ENCODE measurements at places on chromosomes 3 and 15.

DNA sequence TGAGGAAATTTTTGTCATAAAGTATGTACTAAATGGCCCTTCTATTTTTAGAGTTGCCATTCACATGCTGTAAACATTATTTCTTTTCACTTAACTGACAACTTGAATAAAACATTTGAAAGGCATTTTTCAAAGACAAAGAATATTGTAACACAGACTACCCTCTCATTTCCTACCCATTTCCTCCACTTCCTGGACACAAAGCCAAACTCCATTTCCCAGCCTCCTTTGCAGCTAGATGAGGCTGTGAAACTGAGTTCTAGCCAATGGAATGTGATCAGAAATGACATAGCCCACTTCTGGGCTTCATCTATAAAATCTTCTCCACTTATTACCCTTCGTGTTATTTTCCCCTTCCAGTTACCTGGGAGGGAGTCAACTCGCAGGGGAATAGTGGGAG is 288.9 kb upstream of the DPH6 start:
- DNase-seq, result no peak

- DNase-seq, result no peak
Observed at GRCh38 chr15:74297887-74298286, 61.8 kb downstream of the CCDC33 start.

GRCh38 chr3:126056681-126057500 is 27.0 kb downstream of the SLC41A3 start:
- peak; percentile 57 for DNase-seq

- peak; percentile 38 for DNase-seq
Observed at GRCh38 chr15:39934397-39935071, 619 bp downstream of the EIF2AK4 start.

GRCh38 chr3:128541246-128541645 is 48.2 kb upstream of the GATA2 start:
- no peak for DNase-seq

GRCh38 chr3:62718011-62718410 is 157.2 kb downstream of the CADPS start:
- no peak for DNase-seq

DNA sequence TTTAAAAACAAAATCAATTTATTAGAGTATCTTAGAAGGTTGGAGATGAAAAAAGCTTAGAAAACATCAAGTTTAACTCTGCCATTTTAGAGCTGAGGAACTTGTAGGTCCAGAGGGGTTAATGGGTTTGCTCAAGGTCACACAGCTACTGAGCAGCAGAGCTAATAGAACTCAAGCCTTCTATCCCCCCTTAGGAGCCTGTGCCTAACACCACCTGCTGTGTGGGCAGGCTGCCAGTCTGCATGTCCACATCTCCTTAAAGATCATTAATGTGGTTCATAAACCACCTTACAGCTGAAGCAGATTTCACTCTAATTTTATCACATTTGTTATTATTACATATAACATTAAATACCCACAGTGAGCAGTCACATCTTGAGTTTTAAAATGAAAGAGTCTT is 14.1 kb upstream of the SLC35G2 start:
- DNase-seq, result no peak

GRCh38 chr3:161026612-161027510 is 78.3 kb downstream of the B3GALNT1 start:
- DNase-seq, result no peak

DNA sequence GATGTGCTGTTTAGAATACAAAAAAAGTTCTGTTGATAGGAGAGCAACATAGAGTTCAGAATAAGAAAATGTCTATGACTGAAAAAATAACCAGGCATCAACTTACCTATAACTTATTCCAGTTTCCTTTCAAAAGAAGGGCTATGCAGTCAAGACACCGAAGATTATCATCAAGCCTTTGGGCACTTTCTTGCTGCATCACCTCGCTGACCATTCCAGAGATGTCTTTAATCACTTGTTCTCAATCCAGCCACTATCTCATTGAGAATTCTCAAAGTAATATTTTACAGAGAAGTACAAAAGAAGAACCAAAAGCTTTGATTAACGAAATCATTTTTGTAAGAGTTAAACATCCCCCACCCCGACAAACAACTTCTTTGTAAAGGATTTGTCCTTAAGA is 198.3 kb upstream of the P2RY1 start:
- DNase-seq, result no peak

- no peak for DNase-seq
Observed at GRCh38 chr3:136818769-136819391, at the start of gene SLC35G2. TSS of gene SLC35G2 (plus strand) at chr3:136819126. CDS start at chr3:136854461, 35,335 bp downstream.

GRCh38 chr15:33021806-33022389 is 172.6 kb downstream of the FMN1 start:
- DNase-seq, result peak; percentile 86

- DNase-seq, result no peak
Observed at GRCh38 chr15:52804526-52805081, 14.5 kb upstream of the ONECUT1 start.

GRCh38 chr15:66765478-66766281 is 63.6 kb downstream of the SMAD6 start:
- DNase-seq, result no peak

GRCh38 chr3:134592806-134593205 is 58.0 kb downstream of the KY start:
- DNase-seq, result no peak

DNA sequence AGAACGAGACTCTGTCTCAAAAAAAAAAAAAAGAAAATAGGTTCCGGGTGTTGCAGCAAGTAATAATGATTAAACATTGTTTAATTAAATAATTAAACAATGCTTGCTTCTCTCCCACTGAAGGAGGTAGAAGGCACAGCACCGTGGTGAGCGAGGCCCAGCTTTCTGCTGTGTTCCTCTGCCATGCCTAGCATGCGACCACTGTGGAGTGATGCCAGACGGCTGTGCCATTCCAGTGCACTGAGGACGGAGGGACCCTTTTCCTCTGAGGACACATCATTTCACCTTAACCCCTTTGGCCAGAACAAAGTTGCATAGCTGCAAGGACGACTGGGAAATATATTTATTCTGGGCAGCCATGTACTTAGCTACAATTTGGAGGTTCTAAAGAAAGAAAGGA is 322.8 kb upstream of the TPRG1 start:
- no peak for DNase-seq

DNA sequence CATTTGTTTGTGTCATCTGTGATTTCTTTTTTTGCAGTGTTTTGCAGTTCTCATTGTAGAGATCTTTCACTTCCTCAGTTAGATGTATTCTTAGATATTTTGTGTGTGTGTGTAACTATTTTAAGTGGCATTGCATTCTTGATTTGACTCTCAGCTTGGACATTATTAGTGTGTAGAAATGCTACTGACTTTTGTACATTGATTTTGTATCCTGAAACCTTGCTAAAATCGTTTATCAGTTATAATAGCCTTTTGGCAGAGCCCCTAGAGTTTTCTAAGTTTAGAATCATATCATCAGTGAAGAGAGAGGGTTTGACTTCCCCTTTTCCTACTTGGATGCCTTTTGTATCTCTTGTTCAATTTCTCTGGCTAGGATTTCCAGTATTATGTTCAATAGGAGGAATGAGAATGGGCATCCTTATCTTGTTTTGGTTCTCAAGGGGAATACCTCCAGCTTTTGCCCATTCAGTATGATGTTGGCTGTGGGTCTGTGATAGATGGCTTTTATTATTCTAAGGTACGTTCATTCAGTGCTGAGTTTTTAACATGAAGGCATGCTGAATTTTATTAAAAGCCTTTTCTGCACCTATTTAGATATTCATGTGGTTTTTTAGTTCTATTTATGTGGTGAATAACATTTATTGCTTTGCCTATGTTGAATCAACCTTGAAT is 211.7 kb downstream of the MBNL1 start:
- peak; percentile 37 for DNase-seq

- DNase-seq, result no peak
Observed at GRCh38 chr15:67777773-67778172, 47.5 kb upstream of the SKOR1 start.

GRCh38 chr3:155270485-155271342 is 22.8 kb downstream of the STRIT1 start:
- DNase-seq, result no peak

DNA sequence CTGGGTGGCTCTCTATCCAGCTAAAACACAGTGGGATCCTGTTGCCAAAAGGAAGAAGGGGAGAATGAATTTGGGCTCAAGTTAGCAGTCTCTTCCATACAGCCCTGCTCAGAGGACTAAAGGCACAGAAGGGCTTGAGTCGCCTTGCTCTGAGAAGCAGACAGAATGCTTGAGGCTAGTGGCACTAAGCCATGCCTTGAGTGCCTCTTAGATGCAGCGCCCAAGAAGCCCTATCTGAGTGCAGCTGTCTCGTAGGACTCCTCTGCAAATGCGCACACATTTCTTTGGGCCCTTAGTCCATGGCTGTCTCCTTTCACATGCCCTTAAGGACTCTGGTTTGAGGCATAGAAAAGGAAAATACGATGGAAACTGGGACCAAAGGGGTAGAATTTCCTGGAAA is 211.3 kb upstream of the CHRM5 start:
- DNase-seq, result no peak

DNA sequence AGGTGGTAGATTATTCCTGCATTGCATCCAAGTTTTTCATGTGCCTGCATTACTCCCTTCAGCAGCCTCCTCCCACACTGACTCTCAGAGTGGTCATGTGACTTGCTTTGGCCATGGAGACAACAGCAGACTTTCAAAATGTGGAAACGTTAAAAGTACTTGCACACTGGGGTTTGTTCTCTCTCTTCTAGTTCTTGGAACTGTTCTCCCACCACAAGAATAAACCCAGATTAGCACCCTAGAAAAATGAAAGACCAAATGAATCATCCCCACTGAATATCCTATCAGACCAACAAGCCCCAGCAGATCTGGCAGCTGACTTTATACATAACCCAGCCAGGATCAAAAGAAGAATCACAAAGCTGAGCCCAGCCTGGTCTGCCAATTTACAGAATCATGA is 398.5 kb downstream of the VPS13C start:
- DNase-seq, result no peak

DNA sequence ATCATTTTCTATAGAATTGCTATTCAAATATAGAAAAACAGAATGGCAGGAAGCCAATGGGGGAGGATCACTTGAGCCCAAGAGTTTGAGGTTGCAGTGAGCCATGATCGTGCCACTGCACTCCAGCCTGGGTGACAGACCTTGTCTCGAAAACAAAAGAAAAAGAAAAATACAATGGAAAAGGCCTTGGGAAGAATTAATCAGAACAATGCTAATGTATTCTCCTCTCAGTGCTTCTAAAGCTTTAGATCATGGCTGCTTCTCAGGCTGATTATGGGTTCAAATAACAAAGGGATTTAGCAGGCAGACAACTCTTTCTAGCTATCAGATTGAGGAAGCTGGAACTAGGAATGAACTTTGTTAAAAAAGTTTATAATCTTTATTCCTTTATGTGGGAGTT is 115.8 kb downstream of the PDCD6IP start:
- no peak for DNase-seq

- DNase-seq, result no peak
Observed at GRCh38 chr3:126291537-126291936, 65.7 kb downstream of the KLF15 start.

GRCh38 chr15:70242951-70243685 is 145.4 kb upstream of the TLE3 start:
- no peak for DNase-seq

DNA sequence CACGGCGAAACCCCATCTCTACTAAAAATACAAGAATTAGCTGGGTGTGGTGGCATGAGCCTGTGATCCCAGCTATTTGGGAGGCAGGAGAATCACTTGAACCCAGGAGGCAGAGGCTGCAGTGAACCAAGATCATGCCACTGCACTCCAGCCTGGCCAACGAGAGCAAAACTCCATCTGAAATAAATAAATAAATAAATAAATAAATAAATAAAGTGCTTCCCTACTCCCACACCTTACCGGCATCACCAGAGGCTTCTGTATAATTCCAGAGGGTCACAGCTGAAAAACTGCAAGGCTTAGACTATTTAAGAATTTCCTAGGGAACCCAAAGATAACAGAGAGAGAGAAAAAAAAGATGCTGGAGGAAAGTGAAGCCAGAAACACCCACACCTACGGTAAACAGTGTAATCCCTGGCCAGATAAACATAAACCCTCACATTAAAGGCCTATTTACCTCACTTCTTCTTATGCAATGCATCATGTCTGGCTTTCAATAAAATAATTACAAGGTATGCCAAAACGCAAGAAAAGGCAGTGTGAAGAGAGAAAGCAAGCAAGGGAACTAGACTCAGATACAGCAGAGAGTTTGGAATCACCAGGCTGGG is 15.0 kb upstream of the TRPM1 start:
- DNase-seq, result no peak

DNA sequence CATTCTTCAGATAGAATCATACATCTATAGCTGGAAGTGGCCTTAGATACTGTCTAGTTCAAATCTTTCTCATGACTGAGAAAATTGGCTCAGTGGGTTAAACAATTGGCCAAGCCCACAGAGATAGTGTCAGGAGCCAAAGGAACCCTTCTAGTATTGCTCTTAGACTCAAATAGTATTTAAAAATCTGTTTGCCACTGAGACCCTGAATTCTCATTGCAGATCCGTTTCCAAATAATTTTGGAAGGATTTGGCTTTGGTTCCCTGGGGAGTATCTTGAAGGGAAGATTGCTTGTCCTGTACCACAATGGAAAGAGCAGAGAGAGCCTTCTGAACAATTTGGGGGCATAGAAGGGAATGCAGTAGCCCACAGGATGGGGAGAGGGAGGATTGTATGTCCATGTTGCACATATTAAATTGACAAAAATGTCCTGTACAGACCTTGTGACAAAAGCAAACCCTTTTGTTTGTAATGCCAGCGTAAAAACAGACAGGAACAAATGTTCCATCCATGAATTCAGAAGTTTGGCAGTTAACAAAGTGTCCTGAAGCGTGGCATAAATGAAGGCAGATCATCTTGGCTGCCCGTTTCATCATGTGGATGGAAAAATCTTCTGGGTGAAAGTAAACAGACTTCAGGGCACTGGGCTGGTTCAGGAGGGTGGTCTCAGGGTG is 156.4 kb upstream of the RASGRP1 start:
- DNase-seq, result no peak

DNA sequence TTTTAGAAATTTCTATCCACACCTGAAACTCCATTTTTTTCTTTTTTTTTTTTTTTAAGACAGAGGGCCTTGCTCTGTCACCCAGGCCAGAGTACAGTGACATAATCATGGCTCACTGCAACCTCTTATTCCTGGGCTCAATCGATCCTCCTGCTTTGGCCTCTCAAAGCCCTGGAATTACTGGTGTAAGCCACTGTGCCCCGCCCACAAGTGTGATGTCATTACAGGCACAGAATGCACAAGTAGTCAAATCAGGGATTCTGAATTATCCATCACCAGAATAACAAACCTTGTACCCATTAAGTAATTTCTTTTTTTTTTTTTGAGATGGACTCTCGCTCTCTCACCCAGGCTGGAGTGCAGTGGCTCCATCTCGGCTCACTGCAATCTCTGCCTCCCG is 1.9 kb downstream of the UQCRC1 start:
- no peak for DNase-seq

GRCh38 chr3:129398803-129399144 is 29.7 kb downstream of the EFCAB12 start:
- DNase-seq, result no peak

DNA sequence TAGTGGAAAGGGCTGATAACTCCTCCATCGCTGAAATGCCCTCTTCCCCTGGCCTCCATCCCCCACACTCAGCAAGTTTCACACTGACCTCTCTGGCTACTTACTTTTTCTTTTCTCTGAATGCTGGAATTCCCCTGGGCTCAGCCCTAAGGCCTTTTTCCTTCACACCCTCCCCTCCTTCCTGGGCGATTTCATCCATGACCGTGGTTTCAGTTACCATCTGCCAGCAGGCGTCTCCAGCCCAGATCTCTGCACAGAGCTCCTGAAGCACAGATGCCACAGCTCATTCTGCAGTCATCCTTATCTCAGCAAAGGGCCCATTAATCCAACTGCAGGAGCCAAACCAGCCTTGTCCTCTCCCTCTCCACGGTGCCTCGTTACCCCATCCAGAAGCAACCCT is 114.0 kb downstream of the RFTN1 start:
- DNase-seq, result no peak

Data from pons (tissue), 1 donor.